ENCODE measurements at places on chromosomes 5 and 9. TPM values are rescaled to one million over a fixed set of nuclear protein-coding genes. Genes with fewer than 3 reads are reported as not detected.

DNA sequence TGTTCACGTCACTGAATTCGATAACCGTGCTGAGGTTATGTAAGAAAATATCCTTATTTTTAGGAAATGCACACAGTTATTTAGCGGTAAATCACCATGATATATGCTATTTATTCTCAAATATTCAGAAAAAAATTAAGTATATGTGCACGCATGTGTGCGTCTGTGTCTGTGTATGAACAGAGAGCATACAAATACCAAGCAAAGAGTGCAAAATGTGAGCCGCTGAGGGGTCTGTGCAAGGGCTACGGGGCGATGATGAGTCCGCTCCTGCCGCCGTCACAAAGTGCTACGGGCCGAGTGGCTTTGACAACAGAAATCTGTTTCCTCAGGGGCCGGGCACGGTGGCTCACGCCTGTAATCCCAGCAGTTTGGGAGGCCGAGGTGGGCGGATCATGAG is 6.9 kb upstream of the UCK1 start:
- DNase-seq, result no peak

DNA sequence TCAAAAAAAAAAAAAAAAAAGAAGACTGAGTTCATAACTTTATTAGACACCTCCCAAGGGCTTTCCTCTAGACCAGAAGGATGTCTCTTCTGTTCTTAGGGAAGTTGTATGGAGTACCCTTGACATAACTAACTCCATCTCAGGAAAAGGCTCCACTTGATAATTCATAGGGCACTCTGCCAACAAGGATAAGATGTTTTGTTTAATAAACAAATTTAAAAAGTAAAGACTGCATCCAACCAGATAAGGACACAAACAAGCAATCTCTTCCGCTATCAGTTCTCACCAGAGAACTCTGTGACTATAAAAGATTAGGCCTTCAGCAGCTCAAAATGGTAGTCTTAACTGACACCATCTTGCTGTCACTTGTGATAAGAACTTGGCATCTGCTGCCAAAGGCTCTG is 65.8 kb downstream of the SFXN1 start:
- no peak for DNase-seq

GRCh38 chr5:81314581-81314980 is 13.2 kb downstream of the ZCCHC9 start:
- no peak for DNase-seq

DNA sequence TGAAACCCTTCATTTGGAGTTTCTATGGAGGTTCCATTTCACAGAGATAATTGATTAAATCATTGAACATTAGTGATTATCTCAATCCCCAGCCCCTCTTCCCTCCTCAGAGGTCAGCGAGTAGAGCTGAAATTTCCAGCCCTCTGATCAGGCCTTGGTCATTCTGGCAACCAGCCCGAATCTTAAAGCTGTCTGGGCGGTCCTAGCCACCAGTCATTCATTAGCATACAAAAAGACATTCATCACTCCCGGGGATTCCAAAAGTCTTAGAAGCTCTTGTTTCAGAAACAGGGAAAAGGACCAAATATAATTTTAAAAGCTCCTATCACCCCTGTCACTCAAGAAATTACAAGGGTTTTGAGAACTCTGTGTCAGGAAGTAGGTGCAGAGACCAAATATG is 41.3 kb downstream of the ZNF474 start:
- DNase-seq, result no peak

DNA sequence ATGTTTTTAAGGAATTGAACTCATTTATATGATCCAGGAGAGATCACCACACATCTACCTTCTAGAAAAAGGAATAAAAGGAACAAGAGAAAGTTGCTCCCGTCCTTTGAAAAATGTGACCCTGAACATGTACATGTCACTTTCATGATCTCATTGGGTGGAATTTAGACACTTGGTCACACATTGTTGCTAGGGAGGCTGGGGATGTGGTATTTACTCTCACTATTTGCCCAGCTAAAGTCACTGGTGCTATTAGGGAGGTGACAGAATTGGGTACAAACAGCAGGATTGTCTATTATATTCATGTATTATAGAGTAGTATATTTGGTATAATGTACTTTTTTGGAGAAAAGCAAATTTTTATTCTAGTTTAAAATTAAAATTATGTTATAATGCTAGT is 2.1 kb upstream of the CDH10 start:
- no peak for DNase-seq

DNA sequence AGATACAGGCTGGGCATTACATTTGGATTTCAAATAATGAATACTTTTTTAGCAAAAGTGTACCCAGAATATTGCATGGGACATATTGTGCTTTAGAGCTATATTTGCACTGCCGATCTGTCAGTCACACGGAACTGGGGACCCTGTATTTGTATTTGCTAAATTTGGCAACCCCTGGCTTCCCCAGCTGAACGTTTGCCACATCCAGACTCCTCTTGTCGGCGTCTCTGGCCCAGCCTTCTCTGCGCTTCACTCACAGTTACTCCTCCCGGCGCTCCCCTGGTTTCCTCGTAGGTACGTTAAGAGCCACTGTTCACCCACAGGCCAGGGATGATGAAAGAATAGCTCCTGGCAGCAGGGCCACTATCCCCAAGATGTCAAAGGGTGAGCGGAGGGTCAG is 58.7 kb downstream of the NSUN2 start:
- no peak for DNase-seq

GRCh38 chr9:1233568-1233967 is 183.4 kb downstream of the DMRT2 start:
- DNase-seq, result no peak

DNA sequence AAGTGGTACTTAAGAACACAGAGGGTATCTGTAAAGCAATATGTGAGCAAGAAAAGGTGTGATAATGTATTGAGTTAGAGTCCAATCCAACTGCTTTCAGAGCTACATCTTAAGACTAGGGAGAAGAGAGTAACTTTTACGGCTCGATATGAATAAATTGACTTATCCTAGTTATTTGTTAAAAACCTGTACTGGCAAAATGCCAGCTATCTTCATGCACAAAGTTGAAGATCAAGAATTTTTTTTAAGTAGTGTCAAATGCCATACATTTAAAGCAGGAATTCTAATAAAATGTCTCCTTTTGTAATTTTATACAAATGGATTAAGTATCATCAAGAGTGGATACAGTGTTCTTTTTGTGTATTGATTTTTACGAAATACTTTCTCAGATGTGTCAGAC is 305.2 kb downstream of the KIAA0825 start:
- no peak for DNase-seq

The OR1J2 gene
- total RNA-seq, result not detected

The INSL6 gene
- not detected for total RNA-seq

The PCDHGA10 gene
- 3.8 TPM for total RNA-seq
